Activated CD8-positive, alpha-beta T cell treated with anti-CD3 and anti-CD28 coated beads, Interleukin-2, amount 10 ng/mL, durations not matched to agents 7 days and 5 days (primary cell): ENCODE measurements at places on chromosomes 2 and 18.

DNA sequence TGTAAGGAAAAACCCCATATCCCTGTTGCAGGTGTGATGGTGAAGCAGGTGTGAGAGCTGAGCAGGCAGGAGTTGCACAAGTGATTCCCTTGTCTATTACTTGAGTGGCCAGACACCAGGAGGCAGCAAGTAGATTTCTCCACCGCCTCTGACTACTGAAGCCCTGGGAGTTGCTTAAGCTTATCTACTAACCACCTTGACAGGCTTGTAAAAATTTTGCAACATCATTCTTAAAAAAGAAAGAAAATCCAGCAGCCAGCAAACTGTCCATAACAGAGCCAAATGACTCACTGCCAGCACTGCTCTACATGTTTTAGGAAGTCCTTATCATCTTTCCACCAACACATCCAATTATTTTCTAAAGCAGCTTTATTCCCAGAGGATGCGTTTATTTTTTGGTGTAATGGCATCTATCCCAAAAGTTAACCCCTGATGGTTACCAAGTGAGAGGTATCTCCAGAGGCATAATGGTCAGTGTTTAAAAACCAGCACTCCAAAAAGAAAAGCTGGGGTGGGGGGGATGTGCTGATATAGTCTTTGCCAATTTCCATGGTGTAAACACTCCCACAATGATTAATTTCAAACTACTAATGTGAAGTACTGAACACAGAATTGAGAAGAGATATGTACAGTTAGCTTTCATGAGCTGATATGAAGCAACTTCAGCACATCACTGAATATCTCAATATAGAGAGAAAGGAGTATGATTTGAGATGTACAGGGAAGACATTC lies 16.3 kb upstream of the GPR39 start:
- no peak for DNase-seq

GRCh38 chr2:172701250-172701649 lies 34.4 kb upstream of the RAPGEF4 start:
- no peak for DNase-seq

- no peak for DNase-seq
These were observed 102.3 kb upstream of the CD302 start for GRCh38 chr2:159900343-159900742.

DNA sequence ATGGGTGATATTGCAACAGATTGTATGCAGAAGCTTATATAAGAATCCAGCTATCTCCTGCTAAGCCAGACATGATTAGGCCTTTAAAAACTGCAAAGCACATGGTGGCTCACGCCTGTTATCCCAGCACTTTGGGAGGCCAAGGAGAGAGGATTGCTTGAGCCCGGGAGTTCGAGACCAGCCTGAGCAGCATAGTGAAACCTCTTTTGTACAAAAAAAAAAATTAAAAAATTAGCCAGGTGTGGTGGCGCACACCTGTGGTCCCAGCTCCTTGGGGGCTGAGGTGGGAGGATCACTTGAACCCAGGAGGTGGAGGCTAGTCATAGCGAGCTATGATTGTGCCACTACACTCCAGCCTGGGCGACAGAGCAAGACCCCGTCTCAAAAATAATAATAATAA lies 204.6 kb downstream of the TNS1 start:
- peak; percentile 2 for DNase-seq

DNA sequence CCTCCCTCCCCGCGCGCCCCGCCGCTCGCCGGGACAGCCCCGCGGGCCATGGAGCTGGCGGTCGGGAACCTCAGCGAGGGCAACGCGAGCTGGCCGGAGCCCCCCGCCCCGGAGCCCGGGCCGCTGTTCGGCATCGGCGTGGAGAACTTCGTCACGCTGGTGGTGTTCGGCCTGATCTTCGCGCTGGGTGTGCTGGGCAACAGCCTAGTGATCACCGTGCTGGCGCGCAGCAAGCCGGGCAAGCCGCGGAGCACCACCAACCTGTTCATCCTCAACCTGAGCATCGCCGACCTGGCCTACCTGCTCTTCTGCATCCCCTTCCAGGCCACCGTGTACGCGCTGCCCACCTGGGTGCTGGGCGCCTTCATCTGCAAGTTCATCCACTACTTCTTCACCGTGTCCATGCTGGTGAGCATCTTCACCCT lies 865 bp downstream of the GALR1 start:
- DNase-seq: no peak

- DNase-seq: no peak
These were observed 34.2 kb downstream of the PMS1 start for GRCh38 chr2:189818249-189819038.

- no peak for DNase-seq
These were observed 9.6 kb downstream of the GDF7 start for GRCh38 chr2:20676353-20677215.

DNA sequence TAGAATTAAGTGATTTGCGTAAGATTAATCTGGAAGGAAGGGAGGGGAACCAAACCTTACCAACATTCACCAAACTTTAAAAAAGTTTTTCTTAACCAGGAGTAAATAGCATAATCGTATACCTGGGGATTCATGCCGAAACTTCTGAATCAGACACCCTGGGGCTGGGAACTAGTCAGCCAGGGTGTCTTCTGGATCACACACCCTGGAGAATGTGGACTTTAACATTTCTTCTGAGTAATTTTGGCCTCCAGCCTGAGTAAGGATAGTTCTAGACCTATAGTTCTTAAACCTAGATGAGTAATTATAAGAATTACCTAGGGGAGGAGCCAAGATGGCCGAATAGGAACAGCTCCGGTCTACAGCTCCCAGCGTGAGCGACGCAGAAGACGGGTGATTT lies 44.1 kb upstream of the MEIS1 start:
- no peak for DNase-seq

- no peak for DNase-seq
These were observed 76.9 kb upstream of the GCFC2 start for GRCh38 chr2:75787532-75788132.

- DNase-seq: no peak
These were observed 8.1 kb upstream of the DUSP2 start for GRCh38 chr2:96153291-96153713.
